ENCODE measurements at places on chromosomes 1 and 21. TPM values are rescaled to one million over a fixed set of nuclear protein-coding genes. Genes with fewer than 3 reads are reported as not detected.
A peak's percentile ranks its signal among the peaks of the same experiment; 100 is the strongest.

The S100A16 gene
- total RNA-seq = 8.0 TPM

The PKP1 gene
- 0.09 TPM for total RNA-seq

The ALDH9A1 gene
- total RNA-seq = 55.0 TPM

The GIPC2 gene
- 0.90 TPM for total RNA-seq

The NUAK2 gene
- total RNA-seq = 15.5 TPM

- H3K4me1 ChIP-seq = no peaks in the 10 kb centered on the region
- H3K27me3 ChIP-seq = peaks cover 13% of the 10 kb centered on the region
- DNase-seq = peak; percentile 47
- H3K27ac ChIP-seq = no peak within 1 kb of the TSS
- no peaks in the 10 kb centered on the region for H3K36me3 ChIP-seq
- H3K4me3 ChIP-seq = peak within 1 kb of the TSS; percentile 74
Measured at GRCh38 chr1:219927956-219928790, at the start of gene SLC30A10. Gene SLC30A10, minus strand, starts transcription at chr1:219928557. Its CDS starts 117 bp downstream, at chr1:219928440.

GRCh38 chr1:96340686-96341085 is 380.9 kb upstream of the PTBP2 start:
- H3K4me3 ChIP-seq = no peak overlapping the region
- no peak for DNase-seq
- H3K27me3 ChIP-seq = no peaks in the 10 kb centered on the region
- peaks cover 3% of the 10 kb centered on the region for H3K36me3 ChIP-seq
- H3K4me1 ChIP-seq = no peaks in the 10 kb centered on the region

DNA sequence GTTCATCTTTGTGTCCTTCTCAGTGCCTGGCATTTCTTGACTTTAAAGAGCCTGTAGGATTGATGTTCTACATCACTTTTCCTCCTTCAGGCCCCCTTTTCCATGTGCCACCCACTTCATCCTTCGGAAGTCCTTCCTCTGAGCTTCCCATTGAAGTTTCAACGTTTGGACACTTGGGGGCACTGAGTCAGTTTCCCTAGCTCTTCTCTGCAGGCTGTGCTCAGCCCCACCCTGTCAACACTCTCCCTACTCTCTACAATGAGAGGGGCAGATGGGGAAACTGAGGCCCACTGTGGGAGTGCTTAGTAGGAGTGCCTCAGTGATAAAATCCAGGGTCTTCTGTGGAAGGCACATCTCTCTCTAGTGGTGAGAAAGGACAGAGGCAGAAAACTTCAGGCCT is 11.9 kb downstream of the KCNJ10 start:
- no peaks in the 10 kb centered on the region for H3K36me3 ChIP-seq
- H3K4me3 ChIP-seq = no peak overlapping the region
- no peaks in the 10 kb centered on the region for H3K4me1 ChIP-seq
- no peak overlapping the region for H3K27ac ChIP-seq
- no peaks in the 10 kb centered on the region for H3K27me3 ChIP-seq

GRCh38 chr1:19844731-19845495 is 29.8 kb upstream of the RNF186 start:
- H3K27ac ChIP-seq = no peak overlapping the region
- no peaks in the 10 kb centered on the region for H3K4me1 ChIP-seq
- no peaks in the 10 kb centered on the region for H3K36me3 ChIP-seq
- no peak for DNase-seq
- no peaks in the 10 kb centered on the region for H3K27me3 ChIP-seq

DNA sequence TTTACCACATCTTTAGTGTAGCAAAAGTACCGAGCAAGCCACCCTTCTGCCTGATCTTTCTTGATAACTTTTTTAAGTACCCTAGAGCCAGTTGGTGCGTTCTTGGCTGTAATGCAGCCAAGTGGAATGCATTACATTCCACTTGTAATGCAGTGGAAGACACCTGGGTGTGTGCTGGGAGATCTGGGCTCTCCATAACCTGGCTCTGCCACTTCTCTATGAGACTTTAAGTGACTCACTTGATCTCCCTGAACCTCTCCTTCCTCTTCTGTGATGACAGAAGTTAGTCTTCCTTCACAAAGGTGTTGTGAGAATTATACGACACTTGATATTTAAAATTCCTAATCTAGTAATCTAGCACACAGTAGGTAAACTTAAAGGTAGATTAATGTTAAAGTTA is 35.3 kb upstream of the NFIA start:
- no peaks in the 10 kb centered on the region for H3K4me1 ChIP-seq
- no peak for DNase-seq
- no peaks in the 10 kb centered on the region for H3K36me3 ChIP-seq
- peaks cover 13% of the 10 kb centered on the region for H3K27me3 ChIP-seq
- H3K27ac ChIP-seq = no peak overlapping the region

GRCh38 chr1:59556802-59557548 is 257.8 kb upstream of the HOOK1 start:
- H3K4me1 ChIP-seq = no peaks in the 10 kb centered on the region
- no peak overlapping the region for H3K4me3 ChIP-seq
- no peak overlapping the region for H3K27ac ChIP-seq
- peaks cover 19% of the 10 kb centered on the region for H3K36me3 ChIP-seq
